ENCODE measurements at places on chromosomes 16 and 17. TPM values are rescaled to one million over a fixed set of nuclear protein-coding genes. Genes with fewer than 3 reads are reported as not detected.
A peak's percentile ranks its signal among the peaks of the same experiment; 100 is the strongest.

Gene HS3ST2
- not detected for total RNA-seq

Gene CUEDC1
- 34.3 TPM for total RNA-seq

Gene PMP22
- total RNA-seq = 39.2 TPM

Gene SP6
- 1.00 TPM for total RNA-seq

Gene ALOX15B
- total RNA-seq = not detected

Gene SECTM1
- 3.1 TPM for total RNA-seq

Gene PARD6A
- total RNA-seq = 0.62 TPM

Gene CSH1
- total RNA-seq = not detected

Gene GRN
- total RNA-seq = 215 TPM

Gene TRIM37
- total RNA-seq = 24.6 TPM

Gene HBZ
- not detected for total RNA-seq

Gene CACNG5
- total RNA-seq = not detected

DNA sequence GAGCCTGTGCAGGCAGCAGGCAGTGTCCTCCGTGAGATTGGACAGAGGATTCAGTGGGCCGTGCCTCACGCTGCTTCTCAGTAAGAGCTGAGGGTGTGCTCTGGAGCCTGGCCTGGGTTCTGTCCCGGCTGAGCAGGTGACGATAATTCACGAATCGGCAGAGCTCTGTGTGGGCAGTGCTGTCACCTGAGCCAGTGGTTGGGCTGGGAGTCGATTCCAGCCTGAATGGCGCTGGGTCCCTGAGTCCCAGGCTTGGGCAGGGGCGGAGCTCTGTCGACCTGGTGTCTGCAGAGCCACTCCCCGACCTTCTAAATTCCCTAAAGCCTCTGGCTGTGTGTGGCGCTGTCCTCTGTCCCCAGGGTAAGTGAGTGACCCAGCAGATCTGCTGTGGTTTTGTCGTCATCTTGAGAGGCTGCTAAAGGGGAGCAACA is 8.4 kb downstream of the ACSF3 start:
- no peak for DNase-seq

DNA sequence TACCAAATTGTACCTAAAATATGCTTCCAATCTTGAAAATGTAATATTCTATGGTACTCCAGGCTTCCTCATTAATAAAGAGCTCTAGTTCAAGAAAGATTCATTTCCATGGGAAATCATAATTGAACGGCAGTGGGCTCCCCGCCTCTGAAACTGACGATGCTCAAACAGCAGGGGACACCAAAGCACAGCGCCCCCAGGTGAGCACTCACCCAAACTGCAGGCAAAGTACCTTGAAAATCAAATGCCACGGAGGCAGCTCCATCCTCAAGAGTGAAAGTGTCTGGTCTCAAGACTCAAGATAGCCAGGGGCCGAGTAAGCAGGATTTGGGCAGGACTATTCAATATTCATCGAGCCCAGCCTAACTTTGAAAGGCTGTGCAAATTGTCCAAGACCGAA is 217.4 kb upstream of the TNRC6C start:
- DNase-seq = no peak

- no peak for DNase-seq
Observed at GRCh38 chr17:34637041-34637547, 57.7 kb downstream of the TMEM132E start.

DNA sequence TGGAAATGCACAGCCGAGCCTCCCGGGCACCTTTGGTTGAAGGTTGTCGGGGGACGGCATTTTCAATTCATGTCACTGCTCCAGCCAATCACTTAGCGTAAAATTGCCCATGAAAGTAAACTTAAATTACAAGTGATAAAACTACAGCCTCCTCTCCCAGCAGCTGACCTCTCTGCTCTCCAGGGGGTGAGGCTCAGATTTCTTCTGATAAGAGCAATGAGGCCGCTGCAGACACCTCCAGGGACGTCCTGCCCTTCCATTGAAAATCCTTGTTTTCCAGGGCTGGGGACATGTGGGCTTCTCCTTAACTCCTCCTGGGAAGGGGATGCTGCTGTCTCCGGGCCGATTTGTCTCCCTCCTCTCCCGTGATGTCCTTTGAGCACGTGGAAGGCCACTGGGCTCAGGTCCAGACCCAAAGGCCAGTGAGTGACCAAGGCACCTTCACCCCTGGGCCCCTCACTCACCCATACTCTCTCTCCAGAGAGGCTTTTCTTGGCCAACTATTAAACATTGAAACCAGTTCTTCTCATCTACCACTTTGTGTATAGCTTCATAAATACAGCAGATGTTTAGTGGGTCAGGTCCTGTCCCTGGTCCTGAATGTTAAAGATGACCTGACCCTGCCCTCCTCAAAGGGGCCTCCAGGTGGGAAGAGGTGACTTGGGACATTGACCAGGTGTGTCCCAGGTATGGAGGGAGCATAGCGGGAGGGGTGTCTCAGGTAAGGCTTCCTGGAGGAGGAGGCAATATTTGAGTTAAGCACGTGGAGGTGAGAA is 52.3 kb downstream of the MGAT5B start:
- DNase-seq = no peak

DNA sequence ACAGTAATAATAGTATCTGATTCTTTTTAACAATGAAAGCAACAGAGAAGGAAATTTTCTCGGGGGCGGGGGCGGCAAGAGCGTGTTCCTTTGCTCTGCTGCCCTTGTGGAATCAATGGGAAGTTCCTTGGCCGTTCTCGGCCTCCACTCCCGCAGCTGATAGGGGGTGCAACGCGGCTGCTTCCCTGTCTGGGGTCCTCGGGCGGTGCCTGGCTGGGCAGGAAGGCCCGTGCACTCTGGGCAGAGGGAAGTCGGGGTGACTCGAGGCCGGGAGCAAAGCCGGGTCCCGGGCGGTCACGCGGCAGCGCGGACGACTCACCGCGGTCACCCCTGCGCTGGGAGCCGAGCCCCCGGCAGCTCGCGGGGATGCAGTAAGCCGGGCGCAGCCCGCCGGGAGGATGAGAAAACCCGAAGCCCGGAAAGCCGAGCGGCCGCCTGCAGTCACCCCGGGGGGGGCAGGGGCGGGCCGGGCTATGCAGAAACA is 2.5 kb downstream of the TUBB3 start:
- DNase-seq = peak; percentile 28

DNA sequence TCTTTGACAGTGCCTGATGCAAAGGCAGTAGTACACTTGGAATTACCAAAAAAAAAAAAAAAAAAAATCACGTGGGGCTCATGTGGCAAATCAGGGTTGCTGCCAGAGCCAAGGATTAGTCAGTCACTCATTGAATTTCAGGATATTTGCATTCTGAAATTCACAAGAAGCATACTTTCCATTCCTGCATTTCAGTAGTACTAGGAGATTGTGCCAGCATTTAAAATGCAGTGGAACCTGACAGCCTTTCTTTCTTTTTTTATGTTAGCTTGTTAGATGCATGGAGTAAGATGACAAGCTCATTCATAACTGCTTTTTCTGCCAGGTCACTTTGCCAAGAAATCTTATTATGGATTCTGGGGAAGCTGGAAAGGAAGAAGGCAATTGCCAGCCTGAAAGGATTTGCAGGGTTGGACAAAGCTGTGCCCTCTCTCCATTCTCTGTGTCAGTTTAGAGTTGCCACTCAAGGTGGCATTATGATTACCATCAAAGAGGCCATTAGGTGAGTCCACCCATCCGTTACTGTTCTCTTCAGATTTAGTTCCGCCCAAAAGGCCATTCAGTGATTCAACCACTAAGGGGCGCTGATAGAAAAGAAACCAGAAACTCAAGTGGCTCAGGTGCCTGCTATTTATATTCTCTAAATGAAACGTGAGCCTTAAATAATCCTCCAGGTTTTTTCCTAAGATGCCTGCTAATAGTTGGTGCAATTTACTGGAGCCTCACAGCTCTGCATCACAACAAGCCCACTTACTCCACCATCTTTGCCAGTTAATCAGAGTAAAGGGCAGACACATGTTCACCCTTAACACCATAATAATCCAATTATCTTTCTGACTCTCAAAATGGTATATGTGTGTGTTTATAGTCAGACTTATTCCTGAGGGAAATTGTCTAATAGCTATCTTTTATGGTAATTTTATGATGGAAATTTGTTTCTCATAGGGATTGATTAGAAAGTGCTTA is 59.0 kb downstream of the TANGO6 start:
- DNase-seq = peak; percentile 58

DNA sequence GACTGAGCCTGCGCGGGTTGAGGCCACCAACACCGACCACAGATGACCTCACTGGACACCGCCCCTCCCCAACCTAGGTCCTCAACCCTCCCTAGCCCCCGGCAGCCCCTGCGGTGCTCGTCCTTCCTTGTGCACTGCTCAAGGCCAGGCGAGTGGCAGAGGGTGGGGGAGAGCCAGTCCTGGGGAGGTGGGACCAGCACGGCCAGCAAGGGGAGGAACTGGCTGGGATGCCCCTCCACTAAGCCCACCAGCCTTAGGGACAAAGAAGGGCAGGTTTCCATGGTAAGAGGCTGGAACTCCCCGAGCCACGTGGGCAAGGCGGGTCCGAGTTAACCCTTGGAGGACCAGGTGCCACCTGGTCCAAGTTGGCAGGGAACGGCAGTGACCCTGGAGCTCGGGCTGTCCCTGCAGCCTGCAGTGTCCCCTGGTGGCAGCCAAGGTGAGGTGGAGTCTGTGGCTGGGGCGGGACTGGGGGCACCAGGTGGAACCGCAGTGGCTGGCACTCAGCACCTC is 9.2 kb downstream of the FSCN2 start:
- DNase-seq = no peak

GRCh38 chr16:71945616-71946015 is 50.3 kb downstream of the IST1 start:
- no peak for DNase-seq

GRCh38 chr16:2497116-2497630 is 16.6 kb upstream of the ATP6V0C start:
- no peak for DNase-seq

GRCh38 chr17:2335726-2336214 is 487 bp downstream of the TSR1 start:
- no peak for DNase-seq

DNA sequence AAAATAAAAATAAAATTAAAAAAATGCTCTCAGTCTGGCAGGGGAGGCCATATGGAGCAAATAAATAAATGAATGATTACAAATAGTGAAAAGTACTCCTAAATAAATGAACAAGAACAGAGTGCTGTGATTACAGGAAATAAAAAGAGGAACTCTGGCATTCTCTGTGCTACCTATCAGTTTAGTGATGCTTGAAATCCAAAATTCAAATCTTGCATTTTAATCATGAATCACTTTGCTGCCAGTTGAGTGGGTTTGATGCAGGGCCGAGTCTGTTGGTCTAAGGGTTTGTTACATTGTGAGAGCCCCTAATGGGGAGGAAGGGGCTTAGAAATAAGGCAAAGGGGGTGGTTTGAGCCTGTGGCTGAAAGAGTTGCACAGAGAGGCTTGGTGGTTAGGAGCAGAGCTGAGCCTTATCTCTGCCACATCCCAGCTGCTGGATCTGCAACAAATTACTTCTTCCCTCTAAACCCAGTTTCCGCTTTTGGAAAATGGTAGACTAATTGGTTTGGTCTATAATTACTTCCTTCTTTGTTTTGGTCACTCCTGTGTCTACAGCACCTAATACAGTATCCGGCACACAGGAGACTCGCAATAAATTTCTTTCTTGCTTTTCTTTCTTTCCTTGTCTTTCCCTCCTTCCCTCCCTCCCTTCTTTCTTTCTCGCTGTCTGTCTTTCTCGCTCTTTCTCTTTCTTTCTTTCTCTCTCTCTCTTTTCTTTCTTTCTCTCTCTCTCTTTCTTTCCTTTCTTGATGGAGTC is 6.3 kb upstream of the ABCC1 start:
- no peak for DNase-seq

GRCh38 chr16:72094266-72094610 is 591 bp downstream of the DHX38 start:
- DNase-seq = peak; percentile 4

- peak; percentile 77 for DNase-seq
Observed at GRCh38 chr17:81254955-81255717, 16.0 kb downstream of the NDUFAF8 start.

- no peak for DNase-seq
Observed at GRCh38 chr17:8872036-8872704, 4.7 kb upstream of the PIK3R6 start.

- DNase-seq = no peak
Observed at GRCh38 chr17:11212792-11213191, 28.2 kb upstream of the SHISA6 start.

GRCh38 chr17:55266958-55267688 is 2.4 kb downstream of the HLF start:
- DNase-seq = no peak

DNA sequence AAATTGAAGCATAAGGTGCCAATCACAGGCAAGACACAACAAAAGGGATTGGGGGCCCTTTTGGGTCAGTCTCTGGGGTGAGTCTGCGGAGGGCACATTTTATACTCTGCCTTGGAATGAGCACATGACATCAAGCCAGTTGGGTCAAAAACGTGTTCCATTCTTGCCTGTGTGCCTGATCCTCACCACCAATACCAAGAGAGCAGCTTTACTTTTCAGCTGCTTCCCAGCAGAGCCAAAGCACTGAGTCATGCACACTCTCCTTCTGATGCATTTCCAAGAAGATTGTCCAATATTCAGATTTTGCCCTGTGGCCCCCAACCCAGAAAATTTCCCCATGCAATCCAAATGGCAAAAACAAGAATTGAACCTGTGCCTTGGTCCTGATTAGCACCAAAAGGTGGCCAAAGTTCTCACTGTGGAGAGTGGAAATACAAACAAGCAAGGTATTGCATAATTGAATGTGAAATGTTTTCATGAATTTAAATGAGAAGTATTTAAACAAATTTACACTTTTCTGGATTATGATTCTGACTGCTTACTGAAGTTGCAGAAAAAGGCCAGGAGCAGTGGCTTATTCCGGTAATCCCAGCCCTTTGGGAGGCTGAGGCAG is 217.8 kb upstream of the SOX9 start:
- DNase-seq = no peak
